ENCODE measurements at places on chromosomes 5 and 9.

DNA sequence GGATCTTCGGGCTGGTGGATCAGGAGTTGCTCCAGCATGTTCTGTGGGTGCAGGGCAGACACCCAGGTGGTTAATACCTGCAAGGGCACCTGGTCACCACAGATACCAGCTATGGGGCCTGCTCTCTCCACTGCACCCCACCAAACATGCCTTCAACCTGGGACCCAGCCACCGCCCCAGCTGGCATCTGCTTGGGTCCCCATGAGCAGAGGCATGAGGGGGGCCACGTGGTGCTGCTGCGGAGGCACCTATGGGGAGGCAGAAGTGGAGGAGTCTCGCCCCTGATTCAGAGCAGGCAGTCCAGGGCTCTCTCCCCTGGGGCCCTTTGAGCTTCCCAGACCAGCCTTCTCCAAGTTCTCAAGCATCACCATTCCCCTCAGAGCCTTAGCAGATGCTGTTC lies 2.9 kb downstream of the AK8 start:
- DNase-seq, result no peak

GRCh38 chr5:107466233-107466769 lies 204.4 kb downstream of the EFNA5 start:
- DNase-seq, result peak; percentile 24

DNA sequence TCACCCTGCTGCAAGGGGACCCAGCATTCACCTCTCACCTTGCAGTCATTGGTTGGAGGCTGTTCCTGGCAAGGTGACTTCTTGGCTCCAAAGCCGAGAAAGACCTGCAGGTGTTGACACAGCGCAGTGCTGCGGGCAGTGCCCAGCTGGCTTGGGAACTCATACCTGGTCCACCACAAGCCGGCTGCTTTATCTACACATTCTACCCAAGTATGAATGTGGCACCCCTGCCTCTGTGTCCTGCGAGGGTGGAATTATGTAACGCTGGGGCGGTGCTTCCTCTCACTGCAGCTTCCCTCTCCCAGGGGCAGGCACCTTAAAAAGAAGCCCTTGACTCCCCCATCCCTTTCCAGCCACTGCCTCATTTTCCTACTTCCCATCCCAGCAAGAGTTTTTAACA lies 2.5 kb upstream of the ZMYND19 start:
- DNase-seq, result no peak

DNA sequence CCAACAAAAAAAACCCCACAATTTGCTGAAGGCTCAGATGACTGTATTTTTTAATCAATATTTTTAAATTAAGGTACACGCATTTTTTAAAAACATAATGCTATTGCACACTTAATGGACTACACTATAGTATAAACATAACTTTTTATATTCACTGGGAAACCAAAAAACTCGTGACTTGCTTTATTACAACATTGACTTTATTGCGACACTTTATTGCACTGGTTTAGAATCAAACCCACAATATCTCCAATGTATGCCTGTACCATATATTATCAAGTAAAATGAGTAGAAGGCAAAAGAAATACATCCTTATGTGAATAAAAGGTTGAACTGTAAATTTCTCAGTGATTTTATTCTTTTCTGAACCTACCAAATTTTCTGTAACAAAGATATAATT lies 53.7 kb downstream of the RICTOR start:
- DNase-seq, result peak; percentile 28

- no peak for DNase-seq
Measured at GRCh38 chr9:127113191-127113972, 9.1 kb downstream of the ANGPTL2 start.

- DNase-seq, result no peak
Measured at GRCh38 chr9:92798358-92798757, 33.7 kb upstream of the BICD2 start.
